ENCODE measurements at places on chromosomes 1 and 21.

DNA sequence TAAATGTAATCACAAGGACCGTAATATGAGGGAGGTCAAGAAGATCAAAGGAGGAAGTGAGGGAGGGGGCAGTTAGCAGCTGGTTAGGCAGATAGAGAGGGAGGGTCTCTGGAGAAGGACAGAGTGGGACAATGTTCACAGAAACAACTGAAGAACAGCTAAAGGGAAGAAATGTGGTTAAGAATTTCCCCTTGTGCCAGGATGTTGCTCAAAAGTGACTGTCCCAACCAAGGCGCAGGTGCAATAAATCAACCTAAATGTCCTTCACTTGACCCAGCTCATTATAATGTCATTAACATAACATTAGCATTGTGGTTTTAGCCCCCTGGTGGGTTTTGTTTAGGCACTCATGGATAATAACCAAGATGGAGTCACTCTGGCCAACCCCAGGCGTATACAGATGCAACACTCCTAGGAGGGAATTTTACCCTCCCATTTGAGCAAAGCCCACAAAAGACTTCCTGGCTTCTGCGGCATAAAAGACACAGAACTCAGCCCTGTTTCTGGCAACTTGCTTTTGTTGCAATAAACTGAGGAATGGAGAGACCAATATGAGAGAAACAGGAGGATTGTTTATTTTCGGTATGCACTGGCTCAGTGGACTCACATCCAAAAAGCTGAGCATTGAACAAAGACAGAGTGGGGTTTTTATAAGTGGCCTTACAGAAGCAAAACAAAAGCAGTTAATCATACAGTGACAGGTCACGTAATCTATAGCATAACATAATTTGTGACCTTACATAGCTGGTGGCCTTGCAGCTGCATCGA lies 7.3 kb upstream of the CA6 start:
- DNase-seq: no peak
- no peaks in the 10 kb centered on the region for H3K36me3 ChIP-seq
- peak overlapping the region; percentile 79 for H3K27ac ChIP-seq
- H3K4me1 ChIP-seq: peaks cover 27% of the 10 kb centered on the region

DNA sequence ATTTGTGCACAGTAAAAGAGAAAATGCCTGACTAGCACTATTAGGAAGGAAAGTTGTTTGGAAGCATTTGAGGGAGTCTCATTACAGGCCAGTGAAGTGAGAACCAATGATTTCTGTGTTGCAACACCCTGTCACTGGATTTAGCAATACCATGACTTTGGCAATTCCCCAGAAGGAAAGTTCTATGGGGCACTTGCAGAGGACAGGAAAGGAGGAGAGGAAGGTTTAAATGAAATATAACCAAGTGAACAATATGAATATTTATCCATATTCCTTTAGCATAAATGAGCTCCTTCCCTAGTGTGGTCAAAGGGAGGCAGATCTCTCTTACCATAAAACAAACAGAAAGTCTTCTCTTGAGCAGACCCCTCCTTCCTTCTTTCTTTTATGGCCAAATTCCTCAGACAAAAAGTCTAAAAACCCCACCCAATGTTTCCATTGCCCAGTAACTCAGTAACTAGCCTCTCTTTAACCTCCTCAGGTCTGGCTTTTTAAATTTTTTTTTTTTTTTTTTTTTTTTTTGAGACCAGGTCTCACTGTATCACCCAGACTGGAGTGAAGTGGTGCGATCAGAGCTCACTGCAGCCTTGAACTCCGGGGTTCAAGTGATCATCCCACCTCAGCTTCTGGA lies 5.5 kb downstream of the TLR5 start:
- H3K36me3 ChIP-seq: no peaks in the 10 kb centered on the region
- no peak overlapping the region for H3K4me3 ChIP-seq
- peaks cover 10% of the 10 kb centered on the region for H3K4me1 ChIP-seq

DNA sequence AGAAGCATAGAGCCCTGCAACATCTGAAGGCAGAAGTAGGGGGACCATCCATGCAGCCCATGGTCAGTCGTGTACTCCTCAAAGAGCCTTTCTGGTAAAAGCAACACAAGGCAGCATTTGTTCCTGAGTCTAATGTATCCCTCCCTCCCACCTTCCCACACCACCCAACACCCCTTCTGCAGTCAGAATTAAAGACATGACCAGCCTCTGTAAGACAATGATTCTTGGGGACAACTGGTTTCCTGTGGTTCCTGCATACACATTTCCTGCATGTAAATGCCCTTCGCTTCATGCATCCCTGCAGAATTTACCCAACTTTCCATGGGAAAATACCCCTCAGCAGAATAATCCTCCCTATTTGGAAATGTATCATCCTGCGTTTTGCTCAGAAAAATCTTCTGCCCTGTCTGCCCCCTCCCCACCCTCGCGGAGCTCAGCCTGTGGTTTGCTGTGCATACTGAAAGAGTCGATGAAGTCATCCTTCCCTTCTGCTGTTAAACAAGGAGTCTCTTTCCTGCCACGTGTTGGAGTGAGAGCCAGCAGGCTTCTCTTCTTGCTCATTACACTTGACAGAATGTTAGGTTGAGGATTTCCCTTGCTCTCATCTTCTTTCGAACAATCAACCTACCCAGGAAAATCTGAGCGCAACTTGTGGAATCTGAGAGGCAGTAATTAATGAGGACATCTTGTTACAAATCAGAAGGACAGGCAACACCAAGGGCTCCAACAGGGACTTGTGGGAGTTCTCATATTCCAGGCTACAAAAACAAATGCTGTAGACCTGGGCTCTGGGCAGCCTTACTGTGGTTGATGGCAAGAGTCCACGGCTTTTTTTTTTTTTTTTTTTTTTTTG lies 4.7 kb downstream of the TNN start:
- DNase-seq: no peak
- H3K27me3 ChIP-seq: peaks cover 18% of the 10 kb centered on the region
- no peaks in the 10 kb centered on the region for H3K36me3 ChIP-seq
- H3K4me1 ChIP-seq: peaks cover 9% of the 10 kb centered on the region

- no peak overlapping the region for H3K27ac ChIP-seq
- no peaks in the 10 kb centered on the region for H3K36me3 ChIP-seq
- no peaks in the 10 kb centered on the region for H3K4me1 ChIP-seq
- no peak for DNase-seq
- H3K27me3 ChIP-seq: peaks cover 13% of the 10 kb centered on the region
Observed at GRCh38 chr1:9388335-9389180, 95.9 kb downstream of the SPSB1 start.

DNA sequence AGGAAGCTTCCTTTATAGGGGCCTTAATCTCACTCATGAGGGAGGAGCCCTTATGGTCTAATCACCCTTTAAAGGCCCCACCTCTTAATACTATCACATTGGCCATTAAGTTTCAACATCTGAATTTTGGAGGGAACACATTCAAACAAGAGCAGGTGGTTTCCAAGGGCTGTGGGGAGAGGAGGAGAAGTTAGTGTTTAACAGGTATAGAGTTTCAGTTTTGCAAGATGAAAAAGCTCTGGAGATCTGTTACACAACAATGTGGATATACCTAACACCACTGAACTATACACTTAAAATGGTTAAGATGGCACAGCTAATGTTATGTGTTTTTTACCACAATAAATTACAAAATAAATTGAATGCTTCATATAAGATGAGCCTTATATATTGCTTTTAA lies 113.4 kb upstream of the DNAH14 start:
- H3K4me1 ChIP-seq: no peaks in the 10 kb centered on the region
- peaks cover 17% of the 10 kb centered on the region for H3K27me3 ChIP-seq
- no peaks in the 10 kb centered on the region for H3K36me3 ChIP-seq

DNA sequence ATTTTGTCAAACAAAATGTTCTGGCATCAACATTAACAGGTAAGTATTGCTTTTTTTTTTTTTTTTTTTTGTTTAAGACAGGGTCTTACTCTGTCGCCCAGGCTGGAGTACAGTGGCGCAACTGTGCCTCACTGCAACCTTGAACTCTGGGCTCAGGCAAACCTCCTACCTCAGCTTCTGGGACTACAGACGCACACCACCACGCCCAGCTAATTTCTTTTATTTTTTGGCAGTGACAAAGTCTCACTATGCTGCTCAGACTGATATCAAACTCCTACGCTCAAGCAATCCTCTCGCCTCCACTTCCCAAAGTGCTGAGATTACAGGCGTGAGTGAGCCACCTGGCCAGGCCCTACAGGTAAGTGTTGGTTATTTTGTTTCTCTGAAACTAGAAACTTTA lies 2.4 kb downstream of the TUT4 start:
- no peak for DNase-seq
- no peak overlapping the region for H3K4me3 ChIP-seq
- no peak overlapping the region for H3K27ac ChIP-seq
- peaks cover 19% of the 10 kb centered on the region for H3K4me1 ChIP-seq
- no peaks in the 10 kb centered on the region for H3K36me3 ChIP-seq
